ENCODE measurements at places on chromosomes 6 and 20.

- no peak for DNase-seq
Measured at GRCh38 chr6:90914312-90914711, 327.4 kb upstream of the MAP3K7 start.

DNA sequence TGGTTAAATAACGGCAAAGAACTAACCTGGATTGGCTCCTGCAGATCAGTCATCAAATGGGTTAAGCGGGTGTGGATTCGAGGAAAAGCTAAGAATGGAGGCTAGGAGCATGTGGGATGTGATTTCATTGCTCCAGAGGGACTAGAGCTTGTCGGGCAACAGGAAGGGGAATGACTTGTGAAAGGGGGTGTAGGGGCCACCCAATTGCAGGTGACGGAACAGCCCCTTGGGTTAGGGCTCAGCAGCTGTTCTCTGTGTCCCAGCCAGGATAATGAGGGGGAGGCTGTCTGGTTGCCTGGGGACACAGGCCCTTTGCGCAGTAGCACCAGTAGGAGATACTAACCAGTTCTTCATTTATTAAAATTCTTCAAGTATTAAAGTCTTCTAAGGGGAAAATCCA, 25.0 kb upstream of the MRPS18A start:
- DNase-seq: no peak

- peak; percentile 6 for DNase-seq
Measured at GRCh38 chr20:50580016-50580747, 70.0 kb downstream of the PTPN1 start.

- DNase-seq: peak; percentile 47
Measured at GRCh38 chr6:33694401-33694931, 17.0 kb downstream of the UQCC2 start.

GRCh38 chr6:35166520-35166919, 25.4 kb upstream of the TCP11 start:
- DNase-seq: no peak

DNA sequence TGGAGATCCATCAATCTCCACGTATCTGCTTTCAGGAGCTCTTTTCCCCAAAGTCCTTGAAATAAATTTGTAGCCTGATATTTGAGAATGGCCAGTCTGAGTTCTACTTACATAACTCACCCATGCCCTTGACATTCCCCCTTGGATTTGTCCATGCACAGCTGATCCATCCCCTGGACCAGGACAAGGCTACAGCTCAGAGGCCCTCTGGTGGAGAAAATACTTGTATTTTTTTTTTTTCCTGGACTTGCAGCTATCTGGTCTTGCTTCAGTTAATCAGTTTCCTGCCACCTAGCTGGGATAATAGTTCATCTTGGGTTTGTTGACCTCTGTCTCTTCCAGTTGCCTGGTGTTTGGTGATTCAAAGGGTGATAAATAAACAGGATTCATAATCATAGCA, 467.6 kb downstream of the DHX35 start:
- no peak for DNase-seq

DNA sequence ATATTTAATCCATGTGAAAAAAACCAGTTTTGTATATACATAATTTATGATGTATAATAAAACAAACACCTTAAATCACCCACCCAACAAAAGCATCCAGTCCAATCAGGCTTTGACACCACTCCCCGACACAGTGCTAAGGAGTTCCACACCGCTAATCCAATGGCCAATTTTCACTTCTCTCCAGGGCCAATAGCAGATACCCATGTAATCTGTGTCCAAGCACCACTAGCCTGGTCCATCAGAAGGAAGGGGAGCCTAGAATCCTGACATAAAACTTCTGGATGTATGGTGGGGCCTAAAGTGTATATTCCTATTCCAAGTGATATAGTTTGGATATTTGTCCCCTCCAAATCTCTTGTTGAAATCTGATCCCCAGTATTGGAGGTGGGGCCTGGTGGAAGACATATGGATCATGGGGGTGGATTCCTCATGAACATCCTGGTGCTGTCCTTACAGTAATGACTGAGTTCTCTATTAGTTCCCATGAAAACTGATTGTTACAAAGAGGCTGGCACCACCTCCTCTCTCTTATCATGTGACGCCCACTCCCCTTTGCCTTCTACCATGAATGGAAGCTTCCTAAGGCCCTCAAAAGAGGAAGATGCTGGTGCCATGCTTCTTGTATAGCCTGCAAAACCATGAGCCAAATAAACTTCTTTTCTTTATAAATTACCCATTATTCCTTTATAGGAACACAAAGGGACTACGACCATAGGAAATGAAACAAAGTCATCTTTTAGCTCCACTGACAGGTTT, 20.8 kb downstream of the RALGAPA2 start:
- no peak for DNase-seq

DNA sequence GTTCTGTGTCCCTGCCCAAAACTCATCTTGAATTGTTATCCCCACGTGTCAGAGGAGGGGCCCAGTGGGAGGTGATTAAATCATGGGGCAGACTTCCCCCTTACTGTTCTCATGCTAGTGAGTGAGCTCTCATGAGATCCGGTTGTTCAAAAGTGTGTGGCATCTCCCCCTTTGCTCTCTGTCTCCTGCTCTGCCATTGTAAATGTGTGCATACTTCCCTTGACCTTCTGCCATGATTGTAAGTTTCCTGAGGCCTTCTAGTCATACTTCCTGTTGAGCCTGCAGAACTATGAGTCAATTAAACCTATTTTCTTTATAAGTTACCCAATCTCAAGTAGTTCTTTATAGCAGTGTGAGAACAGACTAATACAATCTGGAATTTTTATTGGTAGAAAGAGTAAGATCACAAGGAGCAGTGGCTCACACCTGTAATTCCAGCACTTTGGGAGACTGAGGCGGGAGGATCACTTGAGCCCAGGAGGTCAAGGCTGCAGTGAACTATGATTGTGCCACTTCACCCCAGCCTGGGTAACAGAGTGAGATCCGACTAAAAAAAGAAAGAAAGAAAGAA, 47.1 kb upstream of the SLC22A16 start:
- no peak for DNase-seq

DNA sequence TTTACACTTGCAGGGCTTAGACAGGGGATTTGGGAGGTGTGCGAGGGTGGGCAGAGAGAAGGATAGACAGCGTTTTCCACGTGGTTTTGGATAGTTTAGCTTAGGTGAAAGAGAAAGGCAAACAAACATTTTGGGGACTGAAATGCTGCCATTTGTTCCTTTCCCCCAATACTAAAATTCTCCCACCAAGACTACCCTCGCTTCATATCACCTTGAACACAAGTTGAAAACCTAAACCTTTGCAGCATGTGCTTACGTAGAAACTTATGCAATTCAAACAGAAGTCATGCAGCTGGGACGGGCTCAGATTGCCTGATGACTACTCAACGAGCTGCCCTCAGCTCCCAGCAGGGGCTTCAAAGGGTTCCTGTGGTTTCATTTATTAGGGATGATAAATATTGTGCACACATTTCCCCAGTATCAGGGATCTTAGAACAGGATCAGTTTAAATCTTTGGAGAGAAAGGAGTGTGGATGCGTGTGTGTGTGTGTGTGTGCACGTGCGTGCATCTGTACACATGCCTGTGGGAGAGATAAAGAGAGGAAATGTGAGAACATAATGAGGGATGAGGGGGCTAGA, 77.3 kb downstream of the SLC22A23 start:
- DNase-seq: no peak

- no peak for DNase-seq
Measured at GRCh38 chr6:163337958-163338357, 76.6 kb upstream of the QKI start.

DNA sequence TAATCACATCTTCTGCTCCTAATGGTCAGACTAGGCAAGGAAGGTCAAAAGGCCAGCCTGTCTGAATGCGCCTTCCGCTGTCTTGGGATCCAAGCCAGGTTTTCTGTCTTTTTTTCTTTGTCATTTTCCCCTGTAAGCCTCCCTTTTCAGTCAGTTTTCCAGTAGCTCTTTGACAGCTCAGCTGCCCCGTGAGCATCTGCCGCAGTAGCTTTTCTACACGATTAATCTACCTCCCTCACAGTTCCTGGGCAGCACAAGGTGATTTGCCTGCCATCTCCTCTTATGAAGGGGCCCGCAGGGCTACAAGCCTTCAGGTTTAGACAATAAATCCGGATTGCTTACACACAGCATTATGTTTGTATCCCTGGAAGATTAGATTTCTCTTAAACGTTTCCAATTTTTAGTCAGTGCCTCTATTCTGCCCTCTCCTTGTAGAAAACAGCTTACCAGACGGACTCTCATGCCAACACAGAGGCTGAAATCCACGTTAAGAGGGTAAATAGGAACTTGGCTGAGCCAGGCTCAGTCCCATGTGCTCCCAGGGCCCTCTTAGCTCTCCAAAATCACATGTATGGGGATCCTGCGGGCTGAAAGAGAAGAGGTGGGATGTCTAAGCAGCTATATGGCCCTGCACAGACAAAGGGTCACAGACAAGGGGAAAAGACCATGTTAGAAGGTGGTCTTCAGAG, 77.2 kb downstream of the LY86 start:
- no peak for DNase-seq

- no peak for DNase-seq
Measured at GRCh38 chr20:19920381-19921138, 96.6 kb upstream of the NAA20 start.

DNA sequence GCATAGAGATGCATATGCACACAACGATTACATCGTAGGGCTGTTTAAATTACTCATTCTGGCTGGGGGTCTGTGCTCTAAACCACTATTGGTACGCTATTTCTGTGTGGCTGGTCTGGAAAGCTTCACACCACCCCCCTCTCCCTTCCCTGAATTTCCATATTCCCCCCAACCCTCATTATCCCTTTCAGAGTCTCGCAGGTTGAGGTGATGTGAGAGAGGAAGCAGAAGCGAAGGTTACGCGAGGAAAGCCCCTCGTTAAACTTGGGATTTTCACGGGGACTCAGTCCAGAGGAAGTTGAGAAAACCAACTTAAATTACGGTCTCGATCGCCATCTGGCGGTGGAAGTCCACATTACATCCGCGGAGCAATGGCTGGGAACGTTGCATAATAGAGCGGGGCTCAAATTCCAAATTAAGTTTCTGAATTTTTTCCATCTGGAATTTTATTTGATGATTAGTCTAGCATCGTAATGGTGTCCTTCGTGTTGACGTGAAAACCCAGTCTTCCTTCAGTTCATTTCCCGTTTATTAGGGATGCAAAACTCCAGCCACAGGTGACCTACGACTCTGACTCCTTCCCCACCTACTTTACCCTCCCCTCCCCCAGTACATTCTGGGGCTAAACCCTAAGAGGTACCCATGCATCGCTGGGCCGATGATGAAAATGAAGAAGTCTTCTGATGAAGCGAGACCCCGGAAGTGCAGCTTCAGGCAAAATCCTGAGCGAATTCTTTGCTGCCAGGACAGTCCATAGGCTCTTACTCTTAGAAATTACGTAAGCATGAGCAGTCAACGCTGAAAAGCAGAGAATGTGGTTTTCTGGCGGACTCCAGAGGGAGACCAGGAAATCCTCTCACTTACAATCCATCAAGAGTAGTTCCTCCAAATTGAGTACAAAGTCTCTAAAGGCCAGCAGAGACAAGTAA, 19.7 kb downstream of the HLA-DOB start:
- peak; percentile 59 for DNase-seq

DNA sequence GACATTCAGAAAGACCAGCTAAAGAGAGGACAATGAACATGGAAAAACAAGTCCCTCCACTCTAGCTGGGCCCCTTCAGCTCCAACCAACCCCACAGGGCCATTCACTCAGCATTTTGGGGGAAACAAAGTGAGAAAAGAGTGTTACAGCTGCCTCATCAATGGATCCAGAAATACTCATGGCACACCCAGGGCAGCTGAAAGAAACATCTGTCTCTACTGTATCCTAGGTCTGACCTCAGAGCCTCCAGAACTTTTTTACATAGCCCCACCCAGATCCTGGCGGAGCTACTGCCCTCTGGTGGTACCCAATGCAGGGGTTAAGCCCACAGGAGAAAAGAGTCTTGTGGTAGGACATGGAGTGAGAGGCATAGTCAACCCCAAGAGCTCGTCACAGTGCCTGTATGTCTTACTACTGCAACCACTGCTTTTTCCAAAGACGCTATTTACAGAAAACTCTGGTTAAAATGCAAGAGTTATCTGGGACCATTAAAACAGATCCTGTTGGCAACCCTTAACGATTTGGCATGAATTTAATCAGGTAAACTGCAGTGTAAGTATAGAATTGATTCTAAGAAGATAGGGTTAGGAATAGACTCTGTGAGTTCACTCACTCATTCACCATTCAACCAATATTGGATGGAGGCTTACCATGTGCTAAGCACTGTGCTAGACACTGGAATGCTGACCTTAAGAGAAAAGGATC, 37.4 kb upstream of the FAM83C start:
- no peak for DNase-seq

DNA sequence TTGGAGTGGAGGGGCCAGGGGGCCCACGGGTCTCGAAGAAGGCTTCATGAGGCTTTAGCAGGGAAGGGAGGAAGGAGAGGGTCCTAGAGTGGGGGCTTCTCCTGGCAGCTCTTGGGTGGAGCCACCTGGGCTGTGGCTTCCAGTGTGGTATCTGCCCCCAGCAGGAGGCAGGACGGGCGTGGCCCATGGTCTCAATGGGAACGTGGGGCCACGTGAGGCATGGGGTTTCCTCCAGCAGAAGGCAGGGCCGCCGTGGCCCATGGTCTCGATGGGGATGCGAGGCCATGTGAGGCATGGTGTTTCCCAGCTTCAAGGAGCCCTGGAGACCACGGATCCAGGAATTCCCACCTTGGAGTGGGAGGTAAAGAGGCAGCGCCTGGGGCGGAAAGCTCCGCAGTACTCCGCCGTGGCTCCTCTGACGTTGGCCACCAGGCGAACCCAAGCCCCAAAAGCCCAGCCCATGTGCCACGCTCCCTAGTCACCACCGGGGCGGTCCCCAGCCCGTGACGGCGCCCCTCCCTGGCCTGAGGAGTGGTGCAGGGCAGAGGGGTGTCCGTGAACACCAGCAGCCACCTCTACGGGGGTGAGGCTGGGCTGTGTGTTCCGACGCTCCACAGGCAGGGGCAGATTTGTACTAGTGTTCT, 62.0 kb upstream of the GATA5 start:
- no peak for DNase-seq

GRCh38 chr6:683742-684440, 9.0 kb downstream of the EXOC2 start:
- DNase-seq: no peak

GRCh38 chr6:29941916-29942274, 437 bp upstream of the HLA-A start:
- DNase-seq: no peak

- DNase-seq: no peak
Measured at GRCh38 chr6:43778131-43778855, 8.3 kb downstream of the VEGFA start.

DNA sequence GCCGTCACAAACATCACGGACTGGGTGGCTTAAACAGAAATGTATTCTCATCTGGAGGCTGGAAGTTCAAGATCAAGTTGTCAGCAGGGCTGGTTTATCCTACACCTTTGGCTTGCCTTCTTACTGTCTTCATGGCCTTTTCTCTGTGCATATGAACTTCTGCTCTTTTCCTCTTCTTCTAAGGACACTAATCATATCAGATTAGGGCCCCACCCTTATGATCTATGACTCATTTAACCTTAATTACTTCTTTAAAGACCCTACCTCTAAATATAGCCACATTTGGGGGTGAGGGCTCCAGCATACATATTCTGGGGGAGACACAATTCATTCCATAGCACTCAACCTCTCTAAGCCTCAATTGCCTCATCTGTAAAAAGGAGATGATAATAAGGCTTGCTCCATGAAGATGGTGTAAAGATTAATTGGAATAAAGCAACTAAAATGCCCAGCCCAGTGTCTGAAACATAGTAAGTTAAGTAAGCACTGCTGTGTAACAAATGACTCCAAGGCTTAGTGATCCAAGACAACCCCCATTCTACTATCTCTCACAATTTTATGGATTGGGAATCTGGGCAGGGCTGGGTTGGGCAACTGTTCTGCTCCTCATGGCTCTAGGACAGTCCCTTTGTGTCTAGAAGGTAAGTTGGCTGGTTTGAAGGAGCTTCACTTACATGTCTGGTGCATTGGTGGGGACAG, 119.8 kb downstream of the BANF2 start:
- DNase-seq: no peak

Data from stimulated activated CD8-positive, alpha-beta memory T cell treated with anti-CD3 and anti-CD28 coated beads, Interleukin-4, amount 100 ng/mL, for 1 hour (primary cell).